Right renal cortex interstitium (tissue), 3 donors: ENCODE measurements at places on chromosomes 13 and 19. TPM values are rescaled to one million over a fixed set of nuclear protein-coding genes. Genes with fewer than 3 reads are reported as not detected.

DNA sequence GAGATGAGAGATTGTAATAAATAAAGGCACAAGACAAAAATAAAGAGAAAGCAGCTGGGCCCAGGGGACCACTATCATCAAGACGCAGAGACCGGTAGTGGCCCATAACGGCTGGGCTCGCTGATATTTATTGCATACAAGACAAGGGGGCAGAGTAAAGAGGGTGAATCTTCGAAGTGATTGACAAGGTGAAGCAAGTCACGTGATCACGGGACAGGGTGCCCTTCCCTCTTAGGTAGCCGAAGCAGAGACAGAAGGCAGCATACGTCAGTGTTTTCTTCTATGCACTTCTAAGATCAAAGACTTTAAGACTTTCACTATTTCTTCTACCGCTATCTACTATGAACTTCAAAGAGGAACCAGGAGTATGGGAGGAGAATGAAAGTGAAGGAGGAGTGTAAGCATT is 4.6 kb upstream of the PRKCG start:
- no peak for DNase-seq

- DNase-seq, result no peak
These were observed 2.7 kb upstream of the CEBPA start for GRCh38 chr19:33304760-33305647.

DNA sequence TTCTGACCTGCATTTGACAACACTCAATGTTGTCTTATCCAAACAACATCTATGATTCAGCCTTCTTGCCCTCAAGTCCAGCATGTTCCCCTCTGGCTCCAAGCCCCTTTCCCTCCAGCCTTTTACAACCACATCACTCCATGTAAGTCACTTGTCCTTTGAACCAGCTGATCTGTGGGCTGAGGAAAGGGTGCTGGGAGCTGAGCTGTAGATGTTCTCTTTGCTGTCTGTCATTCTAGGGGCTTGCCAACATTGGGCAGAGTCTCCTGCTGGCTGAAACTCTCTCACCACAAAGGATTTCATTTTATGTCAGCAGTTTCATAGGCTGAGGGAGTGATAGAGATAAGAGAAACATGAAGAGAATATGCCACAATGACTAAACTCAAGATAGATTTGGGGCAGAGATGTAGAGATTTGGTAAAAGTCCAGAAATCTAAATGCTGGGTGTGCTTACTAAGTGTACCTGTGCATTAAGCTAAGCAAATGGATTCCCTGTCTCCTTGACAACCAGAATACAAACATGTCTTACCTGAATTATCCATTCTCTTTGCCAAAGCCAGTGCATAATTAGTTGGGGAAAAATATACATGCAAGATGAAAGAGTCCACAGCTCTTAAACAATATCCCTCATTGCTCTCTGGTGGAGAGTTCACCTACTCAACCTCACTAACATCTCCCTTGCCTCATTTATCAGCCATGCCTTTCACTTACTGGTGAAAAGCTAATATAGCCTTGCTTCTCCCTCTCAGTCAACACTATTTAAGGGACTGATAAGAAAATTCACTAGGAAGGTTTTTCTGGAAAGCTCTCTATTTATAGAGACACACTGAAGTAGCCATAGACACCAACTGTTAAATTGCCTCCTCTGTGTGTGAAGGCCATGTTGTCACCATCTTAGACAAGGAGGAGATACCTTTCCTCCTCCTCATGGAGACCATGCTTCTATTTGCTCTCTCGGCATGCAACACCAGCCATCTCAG is 175.5 kb upstream of the SERP2 start:
- no peak for DNase-seq

DNA sequence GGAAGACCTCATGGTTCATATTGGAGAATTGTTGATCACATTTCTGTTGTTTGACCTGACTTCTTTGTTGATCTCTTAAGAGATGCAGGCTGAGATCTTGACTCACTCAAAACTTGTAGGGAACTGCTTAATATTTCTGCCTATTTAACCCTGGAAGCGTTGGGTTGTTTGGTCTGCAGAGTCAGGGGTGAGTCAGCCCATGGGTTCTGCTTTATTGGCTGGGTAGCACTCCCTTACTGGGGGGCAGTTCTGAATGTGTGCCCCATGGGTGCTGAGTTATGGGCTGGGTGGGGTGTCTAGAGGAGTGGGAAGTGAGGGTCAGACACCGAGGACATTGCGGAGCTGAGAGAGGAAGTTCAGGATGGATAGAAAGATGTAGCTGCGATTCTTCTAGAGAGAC is 87.9 kb downstream of the LRCH1 start:
- DNase-seq, result no peak

DNA sequence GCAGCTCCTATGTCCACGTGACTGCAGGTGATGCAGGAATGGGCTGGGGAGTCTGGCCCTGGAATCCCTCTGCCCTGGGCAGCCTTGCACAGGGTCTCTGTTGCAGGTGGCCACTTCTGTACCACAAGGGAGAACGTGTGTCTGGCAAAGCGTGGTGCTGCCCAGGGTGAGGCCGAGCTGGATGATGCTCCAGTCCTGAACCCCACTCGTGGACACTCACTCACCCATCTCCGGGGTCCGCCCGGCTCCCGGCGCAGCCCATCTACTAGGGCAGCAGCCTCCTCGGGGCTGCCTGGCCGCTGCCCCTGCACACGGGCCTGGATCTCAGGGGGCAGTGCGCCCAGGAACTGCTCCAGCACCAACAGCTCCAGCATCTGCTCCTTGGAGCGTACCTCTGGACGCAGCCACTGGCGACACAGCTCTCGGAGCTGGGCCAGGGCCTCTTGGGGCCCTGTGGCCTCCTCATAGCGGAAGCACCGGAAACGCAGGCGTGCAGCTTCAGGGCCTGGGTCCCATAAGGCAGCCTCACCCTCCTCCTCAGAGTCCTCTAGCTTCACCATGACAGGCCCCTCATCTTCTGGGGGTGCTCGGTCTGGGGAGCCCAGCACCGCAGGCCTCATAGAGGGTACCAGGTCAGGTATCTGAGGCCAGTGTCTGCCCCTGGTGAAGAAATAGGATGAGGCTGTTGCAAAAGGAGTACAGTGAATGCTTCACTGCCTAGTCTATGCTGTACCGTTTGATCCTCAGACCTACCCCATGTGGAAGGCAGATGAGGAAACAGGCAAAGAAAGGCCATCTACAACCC is 2.2 kb downstream of the MZF1 start:
- no peak for DNase-seq

- DNase-seq, result no peak
These were observed 226.5 kb downstream of the POU4F1 start for GRCh38 chr13:78376822-78377221.

DNA sequence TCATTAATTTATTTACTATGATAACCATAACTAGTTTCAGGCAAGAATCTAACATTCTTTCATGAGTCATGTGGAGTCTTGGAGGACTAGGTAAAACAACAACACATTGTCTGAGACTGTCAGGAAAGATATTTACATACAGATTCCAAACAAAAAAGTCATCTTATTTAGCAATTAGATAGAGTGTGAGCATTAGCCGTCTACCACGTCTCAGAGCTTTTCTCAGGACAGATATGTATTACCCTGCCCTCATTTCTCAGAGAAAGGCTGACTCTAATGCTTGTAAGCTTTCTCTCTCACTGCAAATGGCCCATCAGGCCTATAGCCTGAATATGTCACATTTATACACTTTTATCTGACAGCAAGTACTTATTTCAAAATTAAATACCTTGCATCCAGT is 312.1 kb upstream of the PCDH20 start:
- DNase-seq, result no peak

ADAMTS10 gene
- polyA plus RNA-seq, result 29.9 TPM

KCNC3 gene
- polyA plus RNA-seq, result 23.8 TPM
